Hypothalamus (tissue), 51 donors: ENCODE measurements at places on chromosomes 2 and 18.

DNA sequence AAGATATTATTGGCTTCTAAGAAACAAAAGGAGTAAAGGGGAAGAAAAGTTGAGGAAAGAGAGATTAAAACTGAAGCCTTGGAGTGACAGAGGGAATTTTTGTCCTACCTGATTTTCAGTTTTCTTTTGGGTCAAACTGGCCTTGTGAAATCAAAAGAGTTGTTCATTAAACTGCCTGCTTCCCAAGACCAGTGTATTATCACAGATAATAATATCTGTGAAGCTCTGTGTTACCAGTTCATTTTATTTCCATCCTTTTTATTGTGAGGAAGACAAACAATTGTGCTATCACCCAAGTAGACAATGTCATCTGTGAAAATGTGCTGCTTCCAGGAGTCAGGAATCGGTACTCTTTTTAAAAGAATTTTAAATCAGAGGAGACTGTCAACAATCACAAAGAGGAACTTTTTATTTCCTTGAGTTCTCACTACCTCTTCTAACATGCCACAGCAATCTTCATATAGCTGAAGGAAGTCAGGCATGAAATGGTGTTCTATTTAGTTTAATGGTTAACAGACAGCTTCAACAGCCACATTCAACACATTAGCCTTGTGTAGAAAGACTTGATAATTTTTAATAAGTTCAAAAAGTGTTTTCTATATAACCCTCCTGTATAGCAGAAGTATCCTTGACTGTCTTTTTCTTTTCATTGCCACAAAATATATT, 554.8 kb downstream of the PIK3C3 start:
- DNase-seq, result no peak

DNA sequence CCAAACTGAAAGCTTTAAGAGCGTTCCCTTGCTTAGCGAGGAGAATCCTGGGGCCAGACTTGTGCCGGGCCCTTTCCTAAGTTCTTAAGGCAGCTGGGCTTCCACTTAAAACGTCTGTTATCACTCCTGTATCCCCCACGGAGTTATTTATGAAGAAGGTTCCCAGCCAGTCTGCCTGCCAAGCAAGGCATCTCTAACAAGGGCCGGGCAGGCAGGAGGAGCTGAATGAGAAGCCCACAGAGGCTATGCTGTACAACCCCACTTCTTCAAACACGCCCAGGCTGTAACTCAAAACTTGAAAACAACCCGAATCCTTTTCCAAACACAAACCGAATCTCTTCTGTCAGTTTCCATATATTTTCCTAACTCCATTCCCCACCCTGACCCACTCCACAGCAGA, 39.0 kb upstream of the ZFP36L2 start:
- no peak for DNase-seq

DNA sequence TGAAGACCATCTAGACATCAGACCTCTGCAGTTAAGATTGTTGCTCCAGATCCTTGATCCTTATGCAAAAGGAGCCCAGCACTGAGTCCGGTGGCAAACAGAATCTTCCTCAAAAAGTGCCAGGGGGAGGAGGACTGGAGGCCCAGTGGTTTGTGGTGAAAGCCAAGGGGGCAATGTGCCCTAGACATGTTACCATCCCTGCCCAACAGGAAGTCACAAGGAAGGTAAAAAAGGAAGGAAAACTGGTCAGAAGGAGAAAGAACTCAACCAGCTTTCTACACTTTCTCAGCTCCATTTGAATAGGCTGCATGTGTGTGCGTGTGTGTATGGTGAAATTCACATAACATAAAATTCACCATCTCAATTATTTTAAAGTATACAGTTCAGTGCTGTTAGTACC, 25.0 kb upstream of the KDM3A start:
- no peak for DNase-seq

DNA sequence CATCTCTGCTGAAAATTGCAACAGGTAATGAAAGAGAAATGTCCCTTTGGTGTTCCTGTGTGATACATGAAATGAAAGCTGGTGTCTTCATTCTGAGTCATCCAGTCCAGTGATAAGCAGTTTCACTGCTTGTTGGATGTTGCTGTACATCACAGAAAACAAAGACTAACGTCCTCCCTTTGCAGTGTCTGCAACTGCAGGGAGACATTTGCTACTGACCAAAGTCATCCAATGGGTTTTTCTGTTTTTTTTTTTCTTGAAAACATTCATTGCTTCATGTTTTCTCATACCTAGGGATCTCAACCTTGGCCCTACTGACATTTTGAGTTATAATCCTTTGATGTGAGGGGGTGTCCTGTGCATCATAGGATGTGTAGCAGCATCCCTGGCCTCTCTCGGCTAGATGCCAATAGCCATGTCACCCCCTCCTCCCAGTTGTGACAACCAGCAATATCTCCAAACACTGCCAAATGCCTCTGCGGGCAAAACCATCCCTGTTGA, 63.6 kb upstream of the FZD5 start:
- no peak for DNase-seq

- no peak for DNase-seq
Measured at GRCh38 chr2:147989809-147990403, 30.6 kb downstream of the ORC4 start.

GRCh38 chr2:129906861-129907235, 72.6 kb upstream of the RAB6C start:
- no peak for DNase-seq

DNA sequence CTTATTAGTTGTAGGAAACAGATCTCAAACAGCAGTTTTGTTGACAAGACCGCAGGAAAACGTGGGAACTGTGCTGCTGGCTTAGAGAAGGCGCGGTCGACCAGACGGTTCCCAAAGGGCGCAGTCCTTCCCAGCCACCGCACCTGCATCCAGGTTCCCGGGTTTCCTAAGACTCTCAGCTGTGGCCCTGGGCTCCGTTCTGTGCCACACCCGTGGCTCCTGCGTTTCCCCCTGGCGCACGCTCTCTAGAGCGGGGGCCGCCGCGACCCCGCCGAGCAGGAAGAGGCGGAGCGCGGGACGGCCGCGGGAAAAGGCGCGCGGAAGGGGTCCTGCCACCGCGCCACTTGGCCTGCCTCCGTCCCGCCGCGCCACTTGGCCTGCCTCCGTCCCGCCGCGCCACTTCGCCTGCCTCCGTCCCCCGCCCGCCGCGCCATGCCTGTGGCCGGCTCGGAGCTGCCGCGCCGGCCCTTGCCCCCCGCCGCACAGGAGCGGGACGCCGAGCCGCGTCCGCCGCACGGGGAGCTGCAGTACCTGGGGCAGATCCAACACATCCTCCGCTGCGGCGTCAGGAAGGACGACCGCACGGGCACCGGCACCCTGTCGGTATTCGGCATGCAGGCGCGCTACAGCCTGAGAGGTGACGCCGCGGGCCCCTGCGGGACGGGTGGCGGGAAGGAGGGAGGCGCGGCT, at the start of gene TYMS:
TYMS (plus strand) TSS at position 343 of the 690 bp plus-strand sequence; CDS start at position 433, 90 bp downstream.
- DNase-seq, result peak; percentile 53

DNA sequence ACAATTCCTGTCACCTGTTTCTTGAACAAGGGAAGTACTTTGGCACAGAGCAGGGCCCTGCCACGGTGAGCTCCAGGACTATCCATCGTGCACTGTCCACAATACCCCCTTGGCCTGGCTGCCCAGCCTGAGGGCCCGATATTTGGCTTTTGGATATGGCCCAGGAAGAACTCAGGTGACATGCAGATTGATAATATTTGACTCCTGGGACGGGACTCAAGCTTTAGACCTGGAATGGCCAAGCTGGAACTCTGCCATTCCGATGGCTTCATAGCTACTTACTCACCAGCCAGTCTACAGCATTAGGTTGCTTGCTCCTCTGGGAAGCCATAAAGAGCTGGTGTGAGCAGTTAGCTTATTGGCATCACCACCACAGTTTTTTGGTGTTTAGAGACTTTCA, 26.6 kb downstream of the EML6 start:
- DNase-seq, result no peak
